ENCODE measurements at places on chromosomes 1 and 21.

- DNase-seq: no peak
Measured at GRCh38 chr1:25095635-25096200, 136.6 kb downstream of the SYF2 start.

DNA sequence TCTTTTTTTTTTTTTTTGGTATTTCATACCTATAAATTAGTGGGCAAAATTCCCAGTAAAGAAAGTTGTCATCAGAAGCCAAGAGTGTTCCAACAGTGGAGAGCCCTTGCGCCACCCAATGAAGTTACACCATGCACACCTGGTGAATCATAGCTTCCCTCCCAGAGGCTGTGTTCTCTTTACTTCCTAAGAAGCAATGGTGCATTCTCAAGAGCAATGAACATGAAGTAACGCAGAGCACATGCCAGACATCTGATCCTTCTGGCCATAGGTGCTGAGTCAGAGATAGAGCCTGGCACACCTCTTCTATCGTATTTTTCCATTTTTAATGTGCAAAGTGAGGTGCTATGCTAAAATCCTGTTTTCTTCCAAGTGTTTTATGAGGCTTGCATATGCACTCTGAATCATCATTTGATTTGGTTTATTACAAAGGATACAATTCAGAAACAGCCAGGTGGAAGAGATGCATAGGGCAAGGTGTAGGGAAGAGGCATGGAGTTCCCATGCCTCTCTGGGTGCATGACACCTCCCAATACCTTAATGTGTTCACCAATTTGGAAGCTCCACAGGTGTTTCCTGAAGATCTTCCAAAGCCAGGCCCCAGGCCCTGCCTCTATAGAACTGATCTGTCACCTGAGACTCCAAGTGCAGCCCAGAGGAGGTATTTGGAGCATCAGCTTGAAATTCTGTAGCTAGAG is 408.0 kb downstream of the SIPA1L2 start:
- no peak for DNase-seq

GRCh38 chr1:33468011-33468410 is 4.4 kb upstream of the ZSCAN20 start:
- no peak for DNase-seq

- DNase-seq: no peak
Measured at GRCh38 chr1:193259636-193260035, 73.2 kb upstream of the B3GALT2 start.

GRCh38 chr1:167950569-167950968 is 13.7 kb upstream of the MPC2 start:
- no peak for DNase-seq
